SW480 (cell line): ENCODE measurements at places on chromosomes 12 and 14.

GRCh38 chr14:81440041-81440440 is 39.9 kb upstream of the STON2 start:
- DNase-seq = no peak

- DNase-seq = no peak
Observed at GRCh38 chr14:61654026-61654425, 41.3 kb upstream of the HIF1A start.

- no peak for DNase-seq
Observed at GRCh38 chr12:123939716-123940626, 32.7 kb downstream of the CCDC92 start.

DNA sequence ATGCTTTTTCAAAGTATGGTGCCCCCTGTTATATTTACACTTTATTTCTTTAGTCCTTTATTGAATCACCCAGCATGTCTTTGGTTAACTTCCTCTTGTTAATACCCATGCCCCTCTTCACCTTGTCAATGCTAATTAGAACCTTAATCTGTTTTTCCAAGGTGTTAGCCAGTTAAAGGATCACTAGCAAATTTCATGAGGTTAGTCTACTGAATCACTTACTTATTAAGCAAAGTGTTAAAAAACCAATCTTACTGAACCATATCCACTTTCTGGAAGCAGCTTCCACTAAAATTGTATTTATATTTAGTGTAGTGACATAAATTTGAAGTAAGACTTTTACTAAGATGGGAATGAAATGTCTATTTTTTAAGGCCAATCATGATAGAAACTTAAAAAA is 27.9 kb downstream of the TAOK3 start:
- DNase-seq = no peak

DNA sequence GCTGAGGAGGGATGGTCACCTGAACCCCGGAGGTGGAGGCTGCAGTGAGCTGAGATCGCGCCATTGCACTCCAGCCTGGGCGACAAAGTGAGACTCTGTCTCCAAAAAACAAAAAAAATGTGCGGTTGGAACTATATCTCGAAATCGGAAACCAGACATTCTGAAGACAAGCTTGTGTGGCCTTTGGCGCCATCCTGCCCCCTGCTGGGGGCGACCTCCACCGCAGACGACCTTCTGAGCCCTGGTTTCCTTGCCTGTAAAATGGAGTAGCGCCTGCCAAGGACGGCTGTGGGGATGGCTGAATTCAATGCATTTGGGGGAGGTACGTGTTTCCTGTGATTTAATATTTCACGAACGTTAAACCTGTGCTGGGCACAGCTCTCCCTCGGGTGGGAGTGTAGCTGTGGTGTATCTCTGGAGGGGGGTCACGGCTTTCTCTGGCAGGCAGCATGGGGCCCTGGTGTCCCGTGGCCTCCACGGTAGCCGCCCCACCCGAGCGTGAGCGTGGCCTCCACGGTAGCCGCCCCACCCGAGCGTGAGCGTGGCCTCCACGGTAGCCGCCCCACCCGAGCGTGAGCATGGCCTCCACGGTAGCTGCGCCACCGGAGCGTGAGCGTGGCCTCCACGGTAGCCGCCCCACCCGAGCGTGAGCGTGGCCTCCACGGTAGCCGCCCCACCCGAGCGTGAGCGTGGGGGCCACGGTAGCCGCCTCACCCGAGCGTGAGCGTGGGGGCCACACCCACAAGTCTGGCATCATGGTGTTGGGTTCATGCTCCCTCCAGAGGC is 55.3 kb downstream of the LRCOL1 start:
- DNase-seq = no peak

DNA sequence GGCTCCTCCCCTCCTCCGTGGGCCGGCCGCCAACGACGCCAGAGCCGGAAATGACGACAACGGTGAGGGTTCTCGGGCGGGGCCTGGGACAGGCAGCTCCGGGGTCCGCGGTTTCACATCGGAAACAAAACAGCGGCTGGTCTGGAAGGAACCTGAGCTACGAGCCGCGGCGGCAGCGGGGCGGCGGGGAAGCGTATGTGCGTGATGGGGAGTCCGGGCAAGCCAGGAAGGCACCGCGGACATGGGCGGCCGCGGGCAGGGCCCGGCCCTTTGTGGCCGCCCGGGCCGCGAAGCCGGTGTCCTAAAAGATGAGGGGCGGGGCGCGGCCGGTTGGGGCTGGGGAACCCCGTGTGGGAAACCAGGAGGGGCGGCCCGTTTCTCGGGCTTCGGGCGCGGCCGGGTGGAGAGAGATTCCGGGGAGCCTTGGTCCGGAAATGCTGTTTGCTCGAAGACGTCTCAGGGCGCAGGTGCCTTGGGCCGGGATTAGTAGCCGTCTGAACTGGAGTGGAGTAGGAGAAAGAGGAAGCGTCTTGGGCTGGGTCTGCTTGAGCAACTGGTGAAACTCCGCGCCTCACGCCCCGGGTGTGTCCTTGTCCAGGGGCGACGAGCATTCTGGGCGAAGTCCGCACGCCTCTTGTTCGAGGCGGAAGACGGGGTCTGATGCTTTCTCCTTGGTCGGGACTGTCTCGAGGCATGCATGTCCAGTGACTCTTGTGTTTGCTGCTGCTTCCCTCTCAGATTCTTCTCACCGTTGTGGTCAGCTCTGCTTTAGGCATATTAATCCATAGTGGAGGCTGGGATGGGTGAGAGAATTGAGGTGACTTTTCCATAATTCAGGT is at the start of gene PSEN1:
Gene PSEN1, plus strand, starts transcription at position 121 of the 839 bp plus-strand sequence. CDS start 11,513 bp downstream, outside the sequence.
- DNase-seq = peak; percentile 94

DNA sequence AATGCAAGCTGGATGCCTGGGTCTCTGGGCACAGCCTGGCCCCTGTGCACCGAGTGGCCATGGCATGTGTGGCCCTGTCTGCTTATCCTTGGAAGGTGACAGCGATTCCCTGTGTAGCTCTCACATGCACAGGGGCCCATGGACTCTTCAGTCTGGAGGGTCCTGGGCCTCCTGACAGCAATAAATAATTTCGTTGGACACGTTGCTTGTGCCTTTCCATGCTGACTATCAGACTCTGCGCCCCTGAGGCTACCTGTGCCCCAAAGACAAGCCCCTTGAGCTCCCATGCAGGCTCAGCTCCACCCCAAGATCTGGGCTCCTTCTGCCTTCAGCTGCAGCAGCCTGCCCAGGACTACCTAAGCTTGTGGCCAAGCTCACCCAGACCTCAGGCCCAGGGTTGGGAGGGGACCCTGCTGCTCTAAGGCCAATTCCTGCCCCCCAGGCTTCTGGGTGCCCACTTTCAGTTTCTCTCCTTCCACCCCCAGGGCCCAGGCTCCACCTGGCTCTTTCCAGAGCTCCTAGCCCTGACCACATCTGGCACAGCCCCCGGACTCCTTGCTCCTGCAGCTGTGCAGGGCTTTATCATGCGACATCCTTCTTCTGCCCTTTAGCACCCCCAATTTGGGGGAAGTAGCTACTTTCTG is 11.8 kb downstream of the SERPINA3 start:
- DNase-seq = no peak
